ENCODE measurements at places on chromosomes 4 and X. TPM values are rescaled to one million over a fixed set of nuclear protein-coding genes. Genes with fewer than 3 reads are reported as not detected.

The STATH gene
- not detected for total RNA-seq

The CLCN4 gene
- total RNA-seq: 84.8 TPM

The CSAG1 gene
- total RNA-seq: not detected

The RAB41 gene
- total RNA-seq: not detected

The HPSE gene
- 0.82 TPM for total RNA-seq

The GLRA2 gene
- 113 TPM for total RNA-seq

The XAGE3 gene
- not detected for total RNA-seq

The CT83 gene
- not detected for total RNA-seq

The TMEM35A gene
- total RNA-seq: 98.2 TPM

The MID1 gene
- total RNA-seq: 7.7 TPM

The PDE5A gene
- 21.2 TPM for total RNA-seq

The FANCB gene
- 17.5 TPM for total RNA-seq

The MAGEA12 gene
- not detected for total RNA-seq

The CENPVL3 gene
- total RNA-seq: 2.4 TPM

The PLXNB3 gene
- total RNA-seq: 0.82 TPM

The BEX3 gene
- 179 TPM for total RNA-seq

The CXCR3 gene
- not detected for total RNA-seq

The F8A2 gene
- not detected for total RNA-seq

The PLK4 gene
- 8.2 TPM for total RNA-seq

The SLC16A2 gene
- total RNA-seq: 13.0 TPM

The UGT2B10 gene
- not detected for total RNA-seq

The VSIG1 gene
- total RNA-seq: 0.41 TPM

The CXCL8 gene
- total RNA-seq: 0.41 TPM

The POU4F2 gene
- total RNA-seq: not detected

The NXF2B gene
- total RNA-seq: not detected

The TMEM47 gene
- 42.4 TPM for total RNA-seq

The MUC7 gene
- not detected for total RNA-seq

The CNKSR2 gene
- total RNA-seq: 173 TPM

The EGFL6 gene
- total RNA-seq: 0.82 TPM

The RAP2C gene
- total RNA-seq: 13.9 TPM

The LEF1 gene
- 6.1 TPM for total RNA-seq

The IGFBP7 gene
- total RNA-seq: 26.1 TPM

The DKC1 gene
- 17.5 TPM for total RNA-seq

The PABPC1L2B gene
- not detected for total RNA-seq

The ADAMTS3 gene
- 20.4 TPM for total RNA-seq

The LRIT3 gene
- total RNA-seq: not detected

The RTL5 gene
- 4.1 TPM for total RNA-seq

The TEX13D gene
- not detected for total RNA-seq

The VCX3A gene
- total RNA-seq: not detected

The SMIM43 gene
- total RNA-seq: 4.5 TPM

The MAGEA6 gene
- not detected for total RNA-seq

The C4orf50 gene
- total RNA-seq: 12.2 TPM

The FGG gene
- total RNA-seq: not detected

The TRPC3 gene
- 9.4 TPM for total RNA-seq

Measured in frontal cortex (tissue), 4 donors.